ENCODE measurements at places on chromosomes 12 and 14.

GRCh38 chr12:119589097-119589496, 4.5 kb upstream of the TMEM233 start:
- no peak for DNase-seq

DNA sequence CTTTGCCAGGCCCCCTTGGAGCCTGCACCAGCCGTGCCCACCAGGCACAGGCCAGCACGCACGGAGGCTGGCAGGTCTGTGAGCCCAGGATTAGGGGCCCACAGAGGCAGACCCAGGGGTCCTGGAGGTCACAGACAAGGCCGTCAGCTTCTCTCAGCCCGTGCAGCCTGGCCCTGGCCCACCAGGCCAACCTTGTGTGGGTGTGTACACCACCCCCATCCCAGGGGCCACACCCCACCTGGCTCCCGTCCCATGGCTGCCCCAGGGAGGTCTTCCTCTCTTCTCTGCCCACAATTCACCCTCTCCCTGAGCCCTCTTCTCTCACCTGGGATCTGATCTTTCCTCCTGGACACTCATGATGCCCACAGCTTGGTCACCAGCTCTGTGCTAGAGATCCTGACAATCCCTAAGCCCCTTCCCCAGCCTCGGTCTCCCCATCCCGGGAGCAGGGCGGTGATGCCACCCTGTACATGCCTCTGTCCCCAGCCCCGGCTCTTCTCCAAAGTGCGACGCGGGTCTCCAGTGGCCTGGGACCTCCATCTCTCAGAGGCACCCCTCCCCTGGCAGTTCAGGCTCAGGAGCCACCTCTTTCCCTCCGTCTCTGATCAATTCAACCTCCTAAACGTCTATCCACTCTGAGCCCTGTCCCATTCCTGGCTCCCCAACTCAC, 31.1 kb upstream of the GPR132 start:
- DNase-seq, result peak; percentile 38

DNA sequence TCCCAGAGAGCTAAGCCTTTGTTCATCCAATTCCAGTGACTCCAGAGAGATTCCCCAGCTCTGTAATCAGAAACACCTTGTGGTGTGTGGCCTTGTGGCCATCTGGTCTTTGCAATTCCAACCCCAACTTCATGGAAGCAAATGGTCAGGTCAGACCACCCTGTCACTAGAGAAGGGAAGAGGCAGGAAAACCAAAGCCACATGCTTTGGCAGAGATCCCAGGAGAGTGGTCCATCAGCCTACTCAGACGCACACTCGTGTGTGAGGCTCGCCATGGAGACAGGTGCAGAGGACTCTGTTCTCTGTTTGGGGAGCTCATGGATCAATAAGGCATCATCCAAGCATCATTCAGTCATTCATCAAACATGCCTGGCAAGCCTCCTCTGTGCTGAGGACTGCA, 46.2 kb upstream of the TUNAR start:
- DNase-seq, result no peak

- DNase-seq, result no peak
Observed at GRCh38 chr12:56898938-56899337, 35.3 kb downstream of the SDR9C7 start.

- no peak for DNase-seq
Observed at GRCh38 chr12:2137711-2138110, 84.9 kb downstream of the CACNA1C start.

- no peak for DNase-seq
Observed at GRCh38 chr12:86233126-86233525, 23.1 kb downstream of the MGAT4C start.

- no peak for DNase-seq
Observed at GRCh38 chr14:80628547-80628946, 313.0 kb downstream of the CEP128 start.

GRCh38 chr12:79381248-79382208, 309.2 kb downstream of the PAWR start:
- DNase-seq, result no peak

GRCh38 chr12:30286345-30286926, 409.2 kb downstream of the IPO8 start:
- no peak for DNase-seq

GRCh38 chr12:114809097-114809496, 125.1 kb upstream of the TBX3 start:
- DNase-seq, result no peak

DNA sequence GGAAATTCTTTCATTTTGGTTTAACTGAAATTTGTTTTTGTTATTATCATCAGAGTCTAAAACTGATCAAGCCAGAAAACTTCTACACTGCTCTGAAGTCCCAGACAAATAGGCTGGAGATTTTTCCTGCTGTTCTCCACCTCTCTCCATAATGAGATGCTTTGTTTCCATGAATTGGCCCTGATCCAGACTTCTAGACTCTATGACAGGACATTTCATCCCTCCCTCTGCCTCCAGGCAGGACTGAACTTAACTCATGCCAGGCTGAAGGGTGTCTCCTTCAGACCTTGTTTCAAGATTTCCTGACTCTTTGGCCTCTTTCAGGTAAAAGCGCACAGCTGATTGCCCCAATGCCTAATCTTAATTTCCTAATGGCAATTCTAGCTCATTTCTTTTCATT, 69.1 kb upstream of the HOXC13 start:
- no peak for DNase-seq

- DNase-seq, result no peak
Observed at GRCh38 chr12:46177837-46178608, 90.8 kb downstream of the SLC38A1 start.

DNA sequence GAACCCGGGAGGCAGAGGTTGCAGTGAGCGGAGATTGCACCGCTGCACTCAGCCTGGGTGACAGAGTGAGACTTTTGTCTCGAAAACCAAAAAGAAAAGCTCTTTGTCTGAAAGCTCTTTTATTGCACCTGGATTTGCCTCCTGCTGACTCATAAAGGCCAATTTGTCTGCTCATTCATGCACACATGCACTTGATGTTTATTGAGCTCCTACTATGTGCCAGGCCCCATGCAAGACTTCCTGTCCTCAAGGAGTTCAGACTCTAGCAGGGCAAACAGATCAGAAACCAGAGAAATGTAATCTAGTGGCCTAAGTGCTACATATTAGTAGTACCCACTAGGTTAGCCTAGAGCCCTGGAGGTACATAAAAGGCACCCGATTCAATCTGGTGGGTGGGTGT, 16.3 kb upstream of the MLEC start:
- DNase-seq, result no peak

GRCh38 chr12:13539051-13539450, 342.5 kb downstream of the EMP1 start:
- no peak for DNase-seq

DNA sequence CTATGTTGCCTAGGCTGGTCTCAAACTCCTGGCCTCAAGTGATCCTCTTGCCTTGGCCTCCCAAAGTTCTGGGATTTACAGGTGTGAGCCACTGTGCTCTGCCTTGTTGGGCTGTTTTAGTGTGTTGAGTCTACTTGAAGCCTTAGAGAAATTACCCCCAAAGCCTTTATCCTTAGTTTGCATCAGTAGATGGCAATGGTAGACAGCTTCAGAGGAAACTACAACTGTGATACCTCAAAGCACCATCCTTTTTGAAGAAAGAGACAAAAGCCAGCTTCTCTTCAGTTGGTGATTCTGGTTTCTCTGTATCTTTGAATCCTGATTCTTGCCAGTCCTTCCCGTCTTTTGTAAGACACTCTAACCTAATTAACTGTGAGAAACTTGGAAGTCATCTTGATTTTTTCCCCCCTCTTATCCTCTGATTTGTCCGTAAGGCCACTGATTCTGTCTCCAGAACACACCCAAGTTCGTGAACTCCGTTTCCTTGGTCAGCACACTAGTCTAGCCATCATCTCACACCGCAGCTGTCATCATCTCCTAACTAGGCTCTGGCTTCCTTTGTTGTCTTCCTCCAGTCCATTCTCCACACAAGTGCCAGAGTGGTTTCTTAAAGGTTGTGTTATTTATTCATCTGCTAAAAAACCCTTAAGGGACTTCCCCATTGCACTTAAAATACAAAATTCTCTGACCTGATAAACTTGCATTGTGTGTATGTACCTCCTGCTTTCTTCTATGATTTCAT, 20.2 kb downstream of the ATP2A2 start:
- DNase-seq, result no peak

- no peak for DNase-seq
Observed at GRCh38 chr14:77554207-77554606, 55.6 kb upstream of the ISM2 start.

GRCh38 chr12:109232731-109233130, 76.4 kb downstream of the FOXN4 start:
- DNase-seq, result no peak

DNA sequence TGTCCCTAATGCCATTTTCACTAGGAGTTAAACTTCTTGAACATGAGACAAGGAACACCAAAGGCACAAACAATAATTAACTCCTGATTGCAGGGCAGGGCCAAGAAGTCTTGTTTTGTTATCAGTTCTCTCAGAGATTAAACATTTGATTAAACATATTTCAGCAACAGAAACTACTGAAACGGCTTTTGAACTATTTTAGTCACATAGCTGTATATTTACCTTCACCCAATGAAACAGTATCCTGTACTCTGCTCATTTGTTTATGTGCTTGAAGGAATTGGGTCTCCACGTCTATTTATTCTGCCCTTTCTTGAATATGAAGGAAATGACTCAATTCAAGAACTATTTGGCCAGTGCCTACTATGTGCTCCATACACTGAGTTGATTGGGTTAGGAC, 51.3 kb upstream of the PTCSC3 start:
- DNase-seq, result no peak

DNA sequence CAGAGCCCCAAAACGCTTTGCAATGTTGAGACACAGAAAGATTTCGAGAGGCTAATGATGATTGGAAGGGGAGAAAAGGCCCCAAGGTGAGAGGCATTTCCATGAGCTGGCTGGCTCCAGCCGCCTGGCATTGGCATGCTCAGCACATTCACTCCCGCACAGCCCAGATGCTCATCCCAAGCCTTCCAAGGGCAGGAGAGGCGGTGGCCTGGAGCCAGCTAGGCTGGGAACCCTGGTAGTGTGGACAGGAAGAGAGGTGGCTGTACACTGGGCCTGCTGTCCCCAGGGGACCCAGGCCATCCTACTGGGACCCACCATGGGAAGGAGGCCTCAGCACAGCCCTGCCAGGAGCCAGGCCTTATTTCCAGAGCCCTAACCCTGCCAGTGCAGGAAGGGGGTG, 72.2 kb downstream of the SPTB start:
- no peak for DNase-seq

- no peak for DNase-seq
Observed at GRCh38 chr14:23185063-23185462, 1.6 kb upstream of the SLC7A8 start.

Data from aorta (tissue), 5 donors.